IMR-90 (cell line): ENCODE measurements at places on chromosomes 6 and 20. TPM values are rescaled to one million over a fixed set of nuclear protein-coding genes. Genes with fewer than 3 reads are reported as not detected.

DNA sequence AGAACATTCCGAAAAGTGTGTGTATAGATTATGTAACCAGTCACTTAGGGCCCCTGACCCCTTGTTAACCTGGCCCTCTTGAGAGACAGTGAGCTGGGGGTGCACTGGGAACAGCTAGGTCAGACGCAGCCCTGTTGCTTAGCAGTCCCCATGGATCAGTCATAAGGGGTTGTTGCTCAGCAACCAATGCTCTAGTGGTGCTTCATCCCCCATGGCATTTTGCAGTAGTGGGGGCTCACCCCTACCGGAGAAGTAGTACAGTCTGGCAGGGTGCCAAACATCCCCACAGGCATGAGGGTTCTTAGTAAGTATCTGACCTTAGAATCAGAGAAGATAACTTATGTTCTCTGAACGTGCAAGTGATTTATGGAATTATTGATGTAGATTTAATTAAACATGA, 12.3 kb downstream of the PKIB start:
- no peak for DNase-seq

- DNase-seq, result no peak
These were observed 30.3 kb downstream of the PPP1R16B start for GRCh38 chr20:38835792-38836191.

- peak; percentile 74 for DNase-seq
These were observed 21.6 kb downstream of the CNKSR3 start for GRCh38 chr6:154488802-154489437.

GRCh38 chr6:147077251-147077650, 127.0 kb upstream of the STXBP5 start:
- no peak for DNase-seq

Gene MTO1
- total RNA-seq, result 34.7 and 39.8 TPM in 2 replicates

DNA sequence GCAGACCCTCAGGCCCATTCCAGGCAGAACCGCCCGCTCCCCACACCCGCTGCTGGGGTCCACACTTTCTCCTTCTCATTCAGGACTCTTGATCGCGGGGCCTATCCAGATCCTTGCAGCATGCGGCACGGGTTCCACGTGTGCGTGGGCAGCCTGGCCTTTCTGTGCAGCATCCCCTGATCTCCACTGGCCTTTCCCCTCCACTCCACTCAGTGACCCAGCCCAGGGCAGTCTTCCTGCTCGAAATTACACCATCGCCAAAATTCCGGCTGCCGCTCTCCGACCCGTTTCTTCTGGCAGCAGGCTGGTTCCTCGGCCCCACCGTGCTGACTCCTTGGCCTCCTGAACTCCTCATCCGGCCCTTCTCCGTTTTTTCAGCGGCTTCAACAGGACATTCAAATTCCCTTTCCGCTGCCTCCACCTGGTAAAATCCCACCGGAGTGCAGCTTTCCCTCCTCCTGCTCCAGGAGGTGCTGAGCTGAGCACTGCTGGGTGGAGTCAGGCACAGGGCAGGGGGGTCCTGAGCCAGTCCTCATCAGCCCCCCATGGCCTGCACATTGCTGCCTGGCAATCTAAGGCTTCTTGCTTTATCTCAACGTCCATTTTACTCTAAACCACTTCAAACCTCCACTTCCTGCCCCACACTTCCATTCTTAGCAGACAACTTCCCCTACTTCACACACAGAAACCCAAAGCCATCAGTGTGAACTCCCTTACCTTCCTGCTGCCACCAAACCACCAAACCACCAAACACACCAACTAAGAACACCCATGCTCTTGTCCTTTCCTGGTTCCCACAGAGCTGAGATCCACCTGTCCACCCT, 9.0 kb downstream of the SFT2D1 start:
- no peak for DNase-seq

Gene HSPA1L
- 1.3 and 1.4 TPM in 2 replicates for total RNA-seq

Gene PTPRT
- not detected in 2 replicates for total RNA-seq

DNA sequence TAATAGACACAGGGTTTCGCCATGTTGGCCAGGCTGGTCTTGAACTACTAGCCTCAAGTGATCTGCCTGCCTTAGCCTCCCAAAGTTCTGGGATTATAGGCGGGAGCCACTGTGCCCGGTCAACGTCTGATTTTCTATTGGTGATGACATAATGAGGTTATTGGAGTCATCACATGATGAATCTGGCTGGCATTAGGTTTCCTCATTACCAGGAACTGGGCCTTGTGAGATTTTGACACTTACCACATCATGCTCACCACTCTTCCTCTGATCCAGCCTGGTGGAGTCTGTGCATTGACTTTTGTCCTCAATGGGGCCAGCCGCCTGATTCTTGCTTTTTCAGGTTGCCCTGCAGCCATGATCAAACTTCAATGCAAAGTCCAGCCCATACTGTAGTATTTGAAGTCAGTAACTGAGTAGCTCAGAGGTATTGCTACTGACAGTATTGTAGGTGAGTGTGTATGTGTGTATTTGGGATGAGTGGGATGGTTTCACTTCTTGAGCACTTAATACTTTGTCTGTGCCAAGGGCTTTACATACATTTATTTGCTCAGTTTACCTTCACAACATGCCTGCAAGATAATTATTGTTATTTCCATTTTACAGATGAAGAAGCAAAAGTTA, 16.0 kb downstream of the ANKS1A start:
- no peak for DNase-seq

GRCh38 chr6:104603108-104603745, 256.5 kb downstream of the HACE1 start:
- DNase-seq, result no peak
